ENCODE measurements at places on chromosomes 12 and 14. TPM values are rescaled to one million over a fixed set of nuclear protein-coding genes. Genes with fewer than 3 reads are reported as not detected.

Gene SYCP3
- not detected for polyA plus RNA-seq

Gene ADAM20
- not detected for polyA plus RNA-seq

Gene C14orf132
- polyA plus RNA-seq = 7.2 TPM

Gene GALNT8
- polyA plus RNA-seq = 0.06 TPM

Gene ASB2
- not detected for polyA plus RNA-seq

Gene PLBD1
- 0.69 TPM for polyA plus RNA-seq

Gene FOXA1
- polyA plus RNA-seq = not detected

GRCh38 chr12:39875721-39876120, 230.2 kb downstream of the SLC2A13 start:
- H3K4me3 ChIP-seq = no peak overlapping the region
- no peaks in the 10 kb centered on the region for H3K27me3 ChIP-seq
- no peaks in the 10 kb centered on the region for H3K36me3 ChIP-seq
- no peaks in the 10 kb centered on the region for H3K4me1 ChIP-seq
- no peak overlapping the region for H3K27ac ChIP-seq

GRCh38 chr12:5923751-5924150, 21.3 kb downstream of the ANO2 start:
- H3K36me3 ChIP-seq = no peaks in the 10 kb centered on the region
- no peaks in the 10 kb centered on the region for H3K27me3 ChIP-seq
- H3K4me1 ChIP-seq = no peaks in the 10 kb centered on the region
- H3K27ac ChIP-seq = no peak overlapping the region
- DNase-seq = no peak
- H3K4me3 ChIP-seq = no peak overlapping the region

DNA sequence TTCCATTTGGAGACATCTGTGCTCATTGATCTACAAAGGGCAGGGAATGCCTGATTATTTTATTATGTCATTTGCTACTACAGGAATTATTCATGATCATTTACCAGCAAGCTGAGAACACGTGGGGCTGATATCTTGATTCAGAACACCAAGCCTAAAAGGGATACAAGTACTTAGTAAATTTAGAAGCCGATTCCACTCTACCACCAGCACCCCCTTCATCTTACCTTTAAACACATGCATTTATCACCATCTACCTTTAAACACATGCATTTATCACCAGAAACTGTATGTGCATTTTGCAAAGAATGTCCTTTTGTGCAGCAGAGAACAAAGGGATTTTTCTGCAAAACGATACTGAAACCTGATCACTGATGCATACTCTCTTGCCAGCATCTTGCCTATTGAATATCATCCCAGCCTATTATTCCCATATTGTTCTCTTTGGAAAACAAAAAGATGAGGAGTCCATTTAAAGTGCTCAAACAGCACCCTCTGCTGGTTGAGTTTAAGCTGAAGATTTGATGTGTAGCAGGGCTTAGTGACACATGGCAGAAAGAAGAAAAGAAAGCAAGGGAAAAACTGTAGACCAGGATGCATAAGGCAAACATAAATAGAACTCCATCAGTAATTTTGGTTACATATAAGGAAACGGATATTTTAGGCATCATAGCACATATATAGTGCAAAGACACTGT, 132.6 kb upstream of the PLEKHG7 start:
- peaks cover 11% of the 10 kb centered on the region for H3K4me1 ChIP-seq
- peak overlapping the region; percentile 52 for H3K27ac ChIP-seq
- DNase-seq = peak; percentile 86
- H3K36me3 ChIP-seq = no peaks in the 10 kb centered on the region
- H3K4me3 ChIP-seq = no peak overlapping the region
- no peaks in the 10 kb centered on the region for H3K27me3 ChIP-seq

DNA sequence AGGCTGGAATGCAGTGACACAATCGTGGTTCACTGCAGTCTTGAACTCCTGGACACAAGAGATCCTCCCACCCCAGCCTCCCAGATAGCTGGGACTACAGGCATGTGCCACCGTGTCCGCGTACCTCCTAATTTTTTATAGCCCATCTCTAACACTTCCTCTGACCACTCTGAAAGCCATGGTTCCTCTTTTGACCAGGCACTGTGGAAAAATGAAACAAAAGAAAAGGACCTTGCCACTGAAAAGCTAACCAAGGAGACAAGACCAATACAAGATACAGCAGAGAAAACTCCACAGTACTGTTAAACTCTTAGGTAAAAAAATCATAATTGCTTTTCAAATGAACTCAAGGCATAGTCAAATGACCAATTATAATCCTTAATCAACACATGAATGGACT, 233.3 kb downstream of the NEDD1 start:
- H3K4me3 ChIP-seq = no peak overlapping the region
- no peaks in the 10 kb centered on the region for H3K36me3 ChIP-seq
- H3K27ac ChIP-seq = no peak overlapping the region
- no peaks in the 10 kb centered on the region for H3K27me3 ChIP-seq
- no peak for DNase-seq

DNA sequence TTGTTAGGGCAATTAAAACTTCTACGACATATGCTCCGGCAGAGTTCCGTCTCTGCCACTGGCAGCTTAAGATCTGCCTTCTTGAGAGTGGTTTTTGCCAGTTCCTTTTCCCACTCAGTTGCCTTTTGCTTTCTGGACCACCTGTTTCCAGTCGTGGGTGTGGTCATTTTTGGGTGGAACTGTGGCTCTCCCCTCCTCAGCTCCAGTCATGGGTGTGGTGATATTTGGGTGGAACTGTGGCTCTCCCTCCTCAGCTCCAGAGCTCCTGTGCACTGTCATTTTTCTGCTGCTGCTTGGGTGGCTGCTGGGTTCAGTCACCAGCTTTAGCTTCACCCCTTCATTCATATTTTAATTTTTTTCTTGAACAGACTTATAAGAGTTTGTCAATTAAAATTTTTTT, 25.3 kb downstream of the WDR20 start:
- DNase-seq = no peak
- H3K4me1 ChIP-seq = no peaks in the 10 kb centered on the region
- no peaks in the 10 kb centered on the region for H3K36me3 ChIP-seq
- H3K27me3 ChIP-seq = no peaks in the 10 kb centered on the region

GRCh38 chr14:102029956-102030355, 56.9 kb downstream of the HSP90AA1 start:
- no peaks in the 10 kb centered on the region for H3K4me1 ChIP-seq
- no peaks in the 10 kb centered on the region for H3K27me3 ChIP-seq
- peaks cover 97% of the 10 kb centered on the region for H3K36me3 ChIP-seq

- no peak for DNase-seq
- H3K4me1 ChIP-seq = no peaks in the 10 kb centered on the region
- H3K27ac ChIP-seq = no peak overlapping the region
- no peaks in the 10 kb centered on the region for H3K36me3 ChIP-seq
- no peaks in the 10 kb centered on the region for H3K27me3 ChIP-seq
- no peak overlapping the region for H3K4me3 ChIP-seq
Measured at GRCh38 chr14:34251662-34252061, 210.4 kb downstream of the SPTSSA start.

DNA sequence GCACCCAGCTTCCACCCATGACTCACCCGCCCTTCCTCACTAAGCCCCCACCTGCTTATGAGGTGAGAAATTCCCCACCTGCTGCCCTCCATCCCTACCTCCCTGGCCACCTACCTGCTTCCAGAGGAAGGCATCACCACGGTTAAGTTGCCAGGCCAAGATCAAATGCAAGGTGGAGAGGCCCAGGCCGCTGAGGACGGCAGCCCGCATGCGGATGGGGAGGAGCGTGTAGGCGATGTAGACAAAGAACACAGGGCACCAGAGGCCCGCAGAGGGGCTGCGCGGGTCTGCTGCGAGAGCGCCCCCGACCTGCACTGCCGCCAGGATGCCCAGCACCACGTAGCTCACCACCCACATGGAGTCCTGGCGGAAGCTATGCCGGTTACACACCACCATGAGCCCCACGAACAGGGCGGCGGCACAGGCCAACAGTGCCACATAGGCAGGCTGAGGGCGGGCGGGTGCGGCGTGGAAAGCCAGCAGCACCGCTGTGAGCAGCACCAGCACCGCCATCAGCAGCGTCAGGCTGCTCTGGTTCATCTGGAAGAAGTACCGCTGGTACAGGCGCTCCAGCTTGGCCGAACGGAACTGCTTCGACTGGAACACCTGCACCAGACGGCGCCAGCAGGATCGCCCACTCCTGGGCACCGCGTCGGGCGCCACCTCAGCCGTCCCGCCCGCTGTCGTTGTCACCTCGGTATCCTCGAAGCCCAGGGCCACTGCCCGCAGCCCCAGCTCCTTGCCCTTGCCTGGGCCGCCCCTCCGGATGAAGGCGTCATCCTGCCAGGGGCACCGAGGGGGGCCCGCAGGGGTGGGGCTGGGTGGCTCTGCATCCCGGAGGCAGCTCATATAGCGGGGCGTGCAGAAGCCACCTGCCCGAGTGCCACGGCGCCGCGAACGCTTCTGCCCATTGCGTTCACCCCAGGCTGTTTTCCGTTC, 6.2 kb downstream of the ADCY6 start:
- H3K27me3 ChIP-seq = no peaks in the 10 kb centered on the region
- no peak overlapping the region for H3K4me3 ChIP-seq
- no peak overlapping the region for H3K27ac ChIP-seq
- no peaks in the 10 kb centered on the region for H3K4me1 ChIP-seq
- DNase-seq = no peak

DNA sequence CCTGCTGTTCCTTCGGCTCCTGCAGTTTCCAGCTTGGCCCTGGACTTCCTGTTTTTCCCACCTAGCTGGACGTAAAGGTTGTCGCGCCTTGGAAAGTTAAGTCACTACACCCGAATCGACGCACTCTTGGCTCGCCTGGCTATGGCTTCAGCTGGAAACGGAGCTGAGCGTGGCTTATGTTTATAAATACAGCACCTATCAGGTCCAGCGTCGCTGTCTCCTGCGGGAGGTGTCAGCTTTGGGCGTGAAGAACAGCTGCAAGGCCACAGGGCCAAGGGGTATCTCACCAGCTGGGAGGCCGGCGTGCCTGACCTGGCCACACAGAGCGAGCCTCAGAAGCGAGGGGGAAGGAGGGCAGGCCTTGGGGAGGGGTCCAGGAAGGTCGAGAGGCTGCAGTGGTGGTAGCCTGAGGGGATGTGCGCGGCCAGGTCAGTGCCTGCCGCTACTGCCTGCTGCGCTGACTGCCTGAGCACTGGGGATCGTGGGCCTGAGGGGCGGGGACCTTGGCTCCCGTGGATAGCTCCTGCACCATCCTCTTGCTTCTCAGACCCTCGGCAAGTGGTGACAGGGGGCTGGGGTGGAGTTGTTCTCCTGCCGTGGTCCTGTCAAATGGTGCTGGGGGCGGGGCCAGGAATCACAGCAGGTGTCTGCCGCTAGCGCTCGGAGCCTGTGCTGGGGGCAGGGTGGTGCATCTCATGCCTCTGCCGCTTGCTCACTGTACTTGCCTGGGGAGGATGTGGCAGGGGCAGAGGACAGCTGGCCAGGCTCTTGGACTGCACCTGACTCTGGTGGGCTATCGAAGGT, 12.5 kb downstream of the PACS2 start:
- H3K36me3 ChIP-seq = peaks cover 8% of the 10 kb centered on the region
- H3K27me3 ChIP-seq = no peaks in the 10 kb centered on the region
- H3K27ac ChIP-seq = no peak overlapping the region
- DNase-seq = no peak

DNA sequence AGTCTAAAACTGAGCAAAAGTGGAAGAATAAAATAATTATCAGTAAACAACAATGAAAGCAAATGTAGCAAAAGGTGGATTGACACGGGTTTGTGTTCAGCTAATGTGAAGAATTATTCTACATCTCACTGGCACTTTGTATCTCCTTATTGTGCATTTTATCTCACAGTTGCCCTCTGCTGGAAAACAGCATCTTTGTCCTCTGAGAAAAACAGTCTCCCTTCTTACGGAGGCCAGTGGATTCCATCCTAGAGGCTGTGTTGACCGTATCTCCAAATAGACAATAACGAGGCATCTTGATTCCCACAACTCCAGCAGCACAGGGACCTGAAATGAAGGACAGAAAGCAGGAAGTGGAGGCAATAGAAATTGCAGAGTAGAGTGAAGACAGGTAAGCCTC, 51.3 kb upstream of the PLBD1 start:
- H3K4me3 ChIP-seq = no peak overlapping the region
- no peak for DNase-seq
- no peaks in the 10 kb centered on the region for H3K36me3 ChIP-seq

- no peak overlapping the region for H3K4me3 ChIP-seq
- H3K36me3 ChIP-seq = no peaks in the 10 kb centered on the region
- H3K4me1 ChIP-seq = no peaks in the 10 kb centered on the region
- DNase-seq = no peak
Measured at GRCh38 chr12:128387811-128388422, 120.9 kb downstream of the TMEM132C start.

DNA sequence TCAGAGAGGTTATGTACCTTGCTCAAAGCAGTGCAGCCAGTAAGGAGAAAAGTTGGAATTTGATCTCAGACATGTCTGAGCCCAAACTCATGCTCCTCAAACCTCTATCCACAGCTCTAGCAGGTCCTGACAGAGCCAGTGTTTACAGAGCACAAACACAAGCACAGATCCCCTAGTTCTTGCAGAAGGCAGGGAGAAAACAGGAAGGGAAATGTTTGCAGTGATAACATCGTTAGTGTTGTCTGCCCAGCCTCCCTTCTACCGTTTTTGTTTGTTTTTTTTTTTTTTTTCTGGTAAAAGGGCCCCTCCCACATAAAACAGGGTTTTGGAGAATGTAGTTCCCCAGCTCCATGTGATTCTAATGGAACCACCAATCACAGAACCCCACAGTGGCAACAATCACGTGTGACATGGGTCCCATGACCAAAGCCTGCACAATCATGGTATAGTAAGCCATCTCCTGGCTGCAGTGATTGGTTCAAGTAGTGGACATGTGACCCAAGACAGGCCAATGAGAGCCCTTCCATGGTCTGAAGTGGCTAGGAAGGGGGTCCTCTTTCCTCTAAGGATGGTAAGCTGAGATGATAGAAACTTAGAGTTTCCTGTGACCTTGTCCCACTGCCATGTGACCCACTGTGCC, 513.4 kb downstream of the MED13L start:
- no peak overlapping the region for H3K4me3 ChIP-seq
- no peak overlapping the region for H3K27ac ChIP-seq
- H3K36me3 ChIP-seq = no peaks in the 10 kb centered on the region
- no peak for DNase-seq

DNA sequence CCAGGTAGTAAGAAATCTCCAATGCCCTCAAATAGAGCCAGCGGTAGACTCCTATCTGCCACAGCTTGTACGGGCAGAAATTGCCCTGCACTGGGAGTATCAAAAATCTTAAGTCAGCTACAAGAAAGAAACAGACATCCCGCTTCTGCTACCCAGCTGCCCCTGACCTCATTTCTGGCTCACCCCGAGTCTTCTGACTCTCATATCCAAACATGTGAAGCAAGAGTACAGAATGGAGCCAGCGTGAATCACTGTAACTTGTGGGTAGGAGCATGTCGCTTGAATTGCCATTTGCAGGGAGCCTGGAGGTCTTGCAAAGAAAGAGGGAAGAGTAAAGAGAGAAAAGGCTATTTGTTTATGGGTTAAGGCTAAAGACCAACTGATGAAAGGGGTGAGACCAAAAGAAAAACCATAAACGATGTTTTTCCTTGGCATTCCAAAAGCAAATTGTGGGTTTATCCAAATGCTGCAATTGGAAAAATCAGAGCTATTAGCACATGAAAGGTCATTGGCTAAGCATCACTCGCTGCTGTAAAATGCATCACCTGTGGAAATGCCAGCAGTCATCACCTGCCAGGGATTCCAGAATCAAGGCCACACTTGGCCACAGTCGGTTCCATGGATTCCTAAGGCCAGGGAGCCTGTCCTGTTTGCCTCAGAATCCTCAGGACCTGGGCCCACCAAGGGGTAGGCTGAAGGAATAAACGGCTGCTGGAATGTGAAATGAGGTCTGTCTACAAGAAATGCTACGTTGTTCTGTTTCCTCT, 86.6 kb downstream of the FOXN3 start:
- no peak overlapping the region for H3K27ac ChIP-seq
- peaks cover 15% of the 10 kb centered on the region for H3K4me1 ChIP-seq
- H3K27me3 ChIP-seq = no peaks in the 10 kb centered on the region
- H3K36me3 ChIP-seq = no peaks in the 10 kb centered on the region
- DNase-seq = no peak
- H3K4me3 ChIP-seq = no peak overlapping the region

Data from naive thymus-derived CD4-positive, alpha-beta T cell (primary cell).